ENCODE measurements at places on chromosomes 13 and 19.

GRCh38 chr19:47239610-47240296, 8.8 kb upstream of the BBC3 start:
- DNase-seq, result peak; percentile 83

- no peak for DNase-seq
Measured at GRCh38 chr13:110498327-110498726, 63.2 kb downstream of the RAB20 start.

GRCh38 chr13:110268061-110268460, 38.9 kb downstream of the COL4A1 start:
- no peak for DNase-seq

- no peak for DNase-seq
Measured at GRCh38 chr19:38538793-38539528, 78.8 kb downstream of the MAP4K1 start.

- no peak for DNase-seq
Measured at GRCh38 chr13:113586661-113587479, 2.3 kb downstream of the TFDP1 start.

- DNase-seq, result no peak
Measured at GRCh38 chr19:47891923-47892666, 6.0 kb upstream of the SULT2A1 start.

- peak; percentile 88 for DNase-seq
Measured at GRCh38 chr19:58575183-58576041, 2.3 kb upstream of the MZF1 start.

DNA sequence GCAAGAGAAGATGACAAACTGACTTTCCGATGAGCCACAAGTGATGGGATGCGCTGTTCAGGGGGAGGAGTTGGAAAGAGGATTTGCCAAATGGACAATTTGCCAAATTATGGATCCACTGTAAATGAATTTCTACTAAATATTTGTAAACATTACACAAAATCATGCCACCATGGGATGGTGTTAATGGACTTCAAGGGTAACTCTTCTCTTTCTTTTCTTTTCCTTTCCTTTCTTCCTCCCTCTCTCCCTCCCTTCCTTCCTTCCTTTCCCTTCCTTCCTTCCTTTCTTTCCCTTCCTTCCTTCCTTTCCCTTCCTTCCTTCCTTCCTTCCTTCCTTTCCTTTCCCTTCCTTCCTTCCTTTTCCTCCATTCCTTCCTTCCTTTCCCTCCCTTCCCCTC, 76.0 kb upstream of the PEG3 start:
- DNase-seq, result no peak

DNA sequence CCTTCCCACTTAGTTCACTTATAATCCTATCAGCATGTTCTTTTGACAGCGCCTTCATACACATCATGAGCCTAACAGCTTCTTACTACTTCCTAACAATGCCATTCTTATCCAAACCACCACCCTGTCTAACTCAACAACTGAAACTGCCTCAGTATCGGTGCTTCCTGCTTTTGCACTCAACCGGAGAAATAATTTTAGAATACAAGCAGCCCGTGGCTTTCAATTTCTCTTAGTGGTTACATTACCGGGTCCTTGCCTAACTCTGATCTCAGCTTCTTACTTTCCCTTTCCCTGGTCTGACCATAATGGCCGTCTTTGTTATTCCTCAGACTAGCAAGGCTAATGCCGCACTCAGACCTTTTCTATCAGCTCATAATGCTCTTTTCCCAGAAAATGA, 17.0 kb downstream of the ZFP82 start:
- no peak for DNase-seq

DNA sequence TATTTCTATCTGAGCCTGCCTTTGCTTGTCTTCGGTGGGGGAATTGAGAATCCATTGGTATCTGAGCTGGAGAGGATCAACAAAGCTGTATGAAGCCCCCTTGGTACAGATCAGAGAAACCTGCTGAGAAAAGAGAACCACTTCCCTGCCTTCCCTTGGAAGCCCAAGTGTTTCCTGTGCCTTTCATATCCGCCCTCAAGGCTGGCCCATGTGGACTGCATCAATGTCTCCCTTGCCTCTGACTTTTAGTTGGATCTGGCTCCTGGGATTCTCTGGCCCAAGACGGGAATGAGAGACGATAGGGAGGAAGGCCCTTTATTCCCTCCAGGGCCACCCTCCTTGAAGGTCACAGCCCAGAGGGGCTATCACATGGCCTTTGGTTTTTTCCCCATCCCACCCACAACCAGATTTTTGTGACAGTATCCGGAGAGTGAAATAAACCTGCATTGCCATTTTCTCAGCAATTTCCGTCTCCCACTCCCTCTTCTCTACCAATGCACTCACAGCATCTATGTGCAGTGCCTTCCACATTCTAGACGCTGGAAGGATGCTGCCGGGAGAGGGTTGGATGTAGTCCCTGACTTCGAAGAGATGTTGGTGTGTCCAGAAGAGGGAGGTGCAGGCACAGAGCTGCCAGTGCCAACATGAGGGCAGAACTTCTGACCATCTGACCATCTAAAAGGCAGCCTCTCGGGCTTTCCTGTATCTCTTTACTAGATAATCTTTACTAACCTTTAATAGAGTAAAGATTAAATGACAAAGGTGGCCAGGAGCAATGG, 63.8 kb downstream of the KCTD15 start:
- DNase-seq, result no peak

Measured in nephron progenitor cell (in vitro differentiated cells).